ENCODE measurements at places on chromosomes 6 and 20. TPM values are rescaled to one million over a fixed set of nuclear protein-coding genes. Genes with fewer than 3 reads are reported as not detected.

HSPA1L gene
- total RNA-seq = 1.1 TPM

NRSN1 gene
- not detected for total RNA-seq

LRRC73 gene
- total RNA-seq = 0.94 TPM

TRIM15 gene
- total RNA-seq = not detected

CTCFL gene
- total RNA-seq = 0.90 TPM

RAB44 gene
- total RNA-seq = 0.07 TPM

LST1 gene
- total RNA-seq = not detected

MLN gene
- not detected for total RNA-seq

FABP7 gene
- total RNA-seq = 1.2 TPM

PTCHD4 gene
- 0.17 TPM for total RNA-seq

LTB gene
- not detected for total RNA-seq

NTSR1 gene
- total RNA-seq = 8.7 TPM

C6orf163 gene
- 2.1 TPM for total RNA-seq

NNAT gene
- total RNA-seq = not detected

NFATC2 gene
- total RNA-seq = 0.76 TPM

SLC22A2 gene
- not detected for total RNA-seq

RFX6 gene
- not detected for total RNA-seq

BPIFB2 gene
- not detected for total RNA-seq

NHSL1 gene
- 29.5 TPM for total RNA-seq

FAM162B gene
- 0.81 TPM for total RNA-seq

KCNB1 gene
- total RNA-seq = 0.81 TPM

PCK1 gene
- not detected for total RNA-seq

TPD52L1 gene
- 2.0 TPM for total RNA-seq

CFAP61 gene
- total RNA-seq = not detected

FOXQ1 gene
- not detected for total RNA-seq

TMEM170B gene
- total RNA-seq = 11.4 TPM

CGA gene
- total RNA-seq = not detected

CASP8AP2 gene
- 38.2 TPM for total RNA-seq

PTK7 gene
- 95.8 TPM for total RNA-seq

ZMYND8 gene
- total RNA-seq = 35.2 TPM

EPHA7 gene
- 10.7 TPM for total RNA-seq

HNF4A gene
- not detected for total RNA-seq

CPNE5 gene
- total RNA-seq = 0.13 TPM

TMEM181 gene
- 31.6 TPM for total RNA-seq

RTN4IP1 gene
- 15.7 TPM for total RNA-seq

SFTA2 gene
- total RNA-seq = not detected

DEFB114 gene
- total RNA-seq = not detected

LAMA2 gene
- 2.2 TPM for total RNA-seq

ZKSCAN4 gene
- 6.6 TPM for total RNA-seq

RIPK1 gene
- total RNA-seq = 11.4 TPM

TNFRSF6B gene
- total RNA-seq = not detected

MAP7 gene
- total RNA-seq = not detected

OR2B6 gene
- total RNA-seq = 0.32 TPM

SEL1L2 gene
- not detected for total RNA-seq

NOX3 gene
- total RNA-seq = not detected

DCDC2 gene
- total RNA-seq = 54.9 TPM

SERINC3 gene
- 48.7 TPM for total RNA-seq

TFAP2C gene
- 0.11 TPM for total RNA-seq

BMP7 gene
- 7.5 TPM for total RNA-seq

EYS gene
- 0.50 TPM for total RNA-seq

ENPP4 gene
- 0.34 TPM for total RNA-seq

FILIP1 gene
- 0.24 TPM for total RNA-seq

SNX9 gene
- total RNA-seq = 24.8 TPM

ZBP1 gene
- not detected for total RNA-seq

PAX1 gene
- total RNA-seq = 0.09 TPM

NHLRC1 gene
- total RNA-seq = 3.8 TPM

ZSWIM1 gene
- 14.3 TPM for total RNA-seq

SLA2 gene
- not detected for total RNA-seq

CYP39A1 gene
- total RNA-seq = 0.17 TPM
